ENCODE measurements at places on chromosomes 1 and 21.

GRCh38 chr1:91751275-91751674 is 134.7 kb downstream of the TGFBR3 start:
- DNase-seq = no peak

GRCh38 chr1:207885129-207886032 is 25.5 kb downstream of the CD34 start:
- peak; percentile 47 for DNase-seq

DNA sequence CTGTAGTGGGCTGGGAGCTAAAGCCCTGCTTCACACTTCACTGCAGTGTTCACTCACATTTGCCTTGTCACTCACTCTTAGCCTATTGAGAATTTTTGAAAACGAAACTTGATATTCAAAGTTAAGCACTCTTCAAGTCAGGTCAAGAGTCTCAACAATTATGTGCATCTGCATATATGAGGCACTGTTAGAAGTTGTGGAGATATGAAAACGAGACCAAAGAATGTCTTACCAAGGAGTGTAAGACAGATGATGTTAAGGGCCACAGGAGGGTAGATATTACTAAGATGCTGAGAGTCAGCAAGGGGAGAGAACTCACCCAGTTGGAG is 64.7 kb upstream of the GJA8 start:
- DNase-seq = no peak

GRCh38 chr1:2337081-2337480 is 54.3 kb downstream of the MORN1 start:
- DNase-seq = no peak

DNA sequence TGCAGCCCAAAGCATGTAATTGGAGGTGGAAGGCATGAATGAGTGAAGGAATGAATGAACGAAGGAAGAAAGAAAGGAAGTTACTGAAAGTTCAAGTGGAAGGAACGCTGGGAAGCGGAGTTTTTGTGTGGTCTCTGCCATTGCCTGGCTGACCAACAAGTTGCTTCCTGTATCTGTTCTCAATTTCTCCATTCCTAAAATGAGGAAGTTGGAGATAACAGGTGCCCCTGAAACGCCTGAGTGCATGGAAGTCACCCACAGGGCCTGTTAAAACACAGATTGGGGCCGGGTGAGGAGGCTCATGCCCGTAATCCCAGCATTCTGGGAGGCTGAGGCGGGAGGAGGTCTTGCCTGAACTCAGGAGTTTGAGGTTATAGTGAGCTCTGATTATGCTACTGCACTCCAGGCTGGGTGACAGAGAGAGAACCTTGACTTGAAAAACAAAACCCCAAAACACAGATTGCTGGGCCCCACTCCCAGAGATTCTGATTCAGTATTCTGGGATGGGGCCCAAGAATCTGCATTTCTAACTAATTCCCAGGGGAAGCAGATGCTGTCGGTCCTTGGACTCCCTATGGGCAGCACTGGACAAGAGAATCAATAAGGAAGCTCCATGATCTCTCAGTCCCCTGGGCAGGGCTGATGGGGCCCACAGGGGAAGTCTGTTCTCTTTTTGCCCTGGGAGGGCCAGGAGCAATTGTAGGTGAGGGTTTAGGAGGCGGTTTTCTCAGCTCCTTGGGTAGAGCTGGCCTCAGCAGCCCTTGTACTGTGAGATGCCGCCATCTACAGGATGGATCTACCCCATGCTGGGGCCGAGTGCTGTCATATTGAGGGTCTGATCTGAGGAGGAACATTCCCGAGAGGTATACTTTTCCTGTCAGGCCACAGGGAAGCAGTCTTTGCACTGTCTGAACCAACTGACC is 3.3 kb upstream of the CNR2 start:
- peak; percentile 7 for DNase-seq

GRCh38 chr1:21012937-21013336 is 163.8 kb downstream of the EIF4G3 start:
- no peak for DNase-seq

DNA sequence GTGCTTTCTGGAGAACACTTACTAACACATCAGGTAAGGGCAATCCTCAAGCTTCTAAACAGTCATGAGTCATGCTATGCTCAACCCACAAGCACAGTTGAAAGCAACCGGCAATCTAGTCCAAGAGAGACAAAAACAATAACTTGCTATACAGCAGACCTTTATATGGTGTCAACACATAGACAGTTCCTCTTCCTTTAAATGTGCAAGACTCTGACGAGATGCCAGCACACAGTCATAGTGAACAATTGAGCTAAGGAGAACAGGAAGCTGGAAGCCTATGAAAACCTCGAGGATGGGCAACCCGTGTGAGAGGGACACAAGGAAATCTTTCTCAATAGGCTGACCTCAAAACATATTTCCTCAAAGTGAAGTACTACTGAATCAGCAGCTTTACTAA is 5.3 kb downstream of the ADIPOR1 start:
- no peak for DNase-seq

DNA sequence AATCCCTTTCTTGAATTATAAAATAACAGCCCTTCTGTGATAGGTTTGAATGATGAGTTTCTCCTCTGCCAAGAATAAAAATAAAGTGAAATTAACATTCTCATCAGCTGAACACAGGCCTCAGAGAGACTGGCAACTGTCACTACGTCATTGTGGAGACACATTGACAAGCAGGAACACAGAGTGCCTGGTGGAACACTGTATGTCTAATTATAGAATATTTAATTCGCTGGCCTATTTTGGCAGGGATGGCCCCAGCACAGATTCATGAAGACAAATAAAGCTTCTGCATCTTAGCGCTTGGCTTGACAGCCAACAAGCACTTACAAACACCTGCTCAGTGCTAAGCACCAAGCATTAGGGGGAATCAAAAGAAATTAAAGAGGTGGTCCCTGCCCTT is 52.0 kb upstream of the SMYD2 start:
- no peak for DNase-seq

DNA sequence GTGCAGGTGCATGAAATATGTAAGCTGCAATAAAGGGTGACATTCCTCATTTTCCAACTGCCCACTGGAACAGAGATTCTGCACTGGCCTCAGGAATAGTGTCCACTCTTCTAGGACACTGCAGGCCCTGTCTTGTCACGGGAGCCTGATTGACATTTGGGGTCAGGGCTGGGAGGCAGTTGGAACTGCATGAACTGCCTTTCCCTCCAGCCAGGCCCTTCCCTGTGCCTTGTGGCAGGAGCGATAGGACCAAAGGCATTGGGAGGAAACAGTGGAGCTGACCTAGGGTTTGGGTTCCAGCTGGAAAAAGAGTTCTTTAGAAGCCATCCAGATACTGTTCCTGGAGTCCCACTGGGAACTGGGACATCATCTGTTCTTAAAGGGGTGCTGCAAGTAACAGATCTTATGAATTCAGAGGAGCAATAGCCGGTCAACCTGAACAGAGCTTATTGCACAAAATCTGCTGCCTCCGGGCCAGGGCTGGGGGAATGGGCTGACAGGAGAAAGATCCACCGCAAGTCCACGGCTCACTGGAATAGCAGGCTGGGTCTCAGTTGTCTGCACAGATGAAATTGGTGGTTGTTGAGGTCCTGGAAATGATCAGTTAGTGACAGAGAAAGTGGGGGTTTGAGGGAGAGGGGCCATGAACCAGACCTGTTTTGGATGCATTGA is 451.7 kb downstream of the CAMTA1 start:
- no peak for DNase-seq

- DNase-seq = no peak
Observed at GRCh38 chr1:215200121-215200520, 117.6 kb downstream of the KCNK2 start.

GRCh38 chr21:37208056-37208721 is 58.9 kb downstream of the VPS26C start:
- DNase-seq = no peak

DNA sequence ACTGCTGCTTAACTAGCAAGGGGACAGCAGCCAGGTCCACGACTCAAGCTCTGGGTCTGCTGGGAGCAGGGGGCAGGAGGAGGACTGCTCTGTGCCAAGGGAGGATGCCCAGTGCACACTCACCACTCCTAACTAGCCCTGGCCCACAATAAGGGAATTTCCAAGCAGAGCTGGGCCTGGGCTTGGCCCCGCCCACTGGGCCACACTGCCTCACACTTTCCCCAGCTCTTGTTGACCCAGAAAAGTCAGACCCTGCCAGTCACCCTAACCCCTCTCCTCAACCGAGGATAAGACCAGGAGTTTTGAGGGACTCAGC is 18.7 kb downstream of the SLC9A1 start:
- no peak for DNase-seq

DNA sequence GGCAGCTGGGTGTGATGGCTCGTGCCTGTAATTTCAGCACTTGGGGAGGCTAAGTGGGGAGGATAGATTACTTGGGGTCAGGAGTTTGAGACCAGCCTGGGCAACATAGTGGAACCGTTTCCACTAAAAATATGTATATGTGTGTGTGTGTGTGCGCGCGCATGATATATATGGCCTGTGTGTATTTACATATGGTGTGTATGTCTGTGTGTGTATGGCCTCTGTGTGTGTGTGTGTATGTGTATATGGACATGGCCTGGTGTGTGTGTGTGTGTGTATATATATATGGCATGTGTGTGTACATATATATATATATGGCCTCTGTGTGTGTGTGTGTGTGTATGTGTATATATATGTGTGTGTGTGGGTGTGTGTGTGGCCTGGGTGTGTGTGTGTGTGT is 16.0 kb upstream of the SLC2A7 start:
- DNase-seq = no peak

DNA sequence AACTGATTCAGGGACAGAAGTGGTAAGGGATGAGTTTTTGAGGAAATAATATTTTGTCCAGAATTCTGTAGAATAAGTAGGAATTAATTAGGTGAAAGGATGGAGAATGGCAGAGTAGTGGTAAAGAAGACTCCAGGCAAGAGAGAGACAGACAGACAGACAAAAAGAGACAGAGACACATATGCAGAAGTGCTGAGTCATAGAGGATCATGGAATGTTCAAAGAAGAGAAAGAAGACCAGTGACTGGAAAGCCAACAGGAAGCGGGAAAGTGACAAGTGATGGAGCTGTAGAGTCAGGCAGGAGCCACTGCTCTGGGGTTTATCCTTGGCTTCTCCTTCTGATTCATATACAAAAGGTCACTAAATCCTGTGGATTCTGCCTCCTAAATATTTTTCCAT is 85.9 kb downstream of the UROD start:
- DNase-seq = no peak

- no peak for DNase-seq
Observed at GRCh38 chr1:76690766-76691165, 176.5 kb upstream of the ST6GALNAC5 start.

GRCh38 chr1:17403081-17403480 is 31.1 kb downstream of the PADI6 start:
- no peak for DNase-seq

- no peak for DNase-seq
Observed at GRCh38 chr1:84202126-84202525, 58.1 kb downstream of the PRKACB start.

GRCh38 chr21:41435706-41436105 is 9.7 kb downstream of the MX1 start:
- no peak for DNase-seq

DNA sequence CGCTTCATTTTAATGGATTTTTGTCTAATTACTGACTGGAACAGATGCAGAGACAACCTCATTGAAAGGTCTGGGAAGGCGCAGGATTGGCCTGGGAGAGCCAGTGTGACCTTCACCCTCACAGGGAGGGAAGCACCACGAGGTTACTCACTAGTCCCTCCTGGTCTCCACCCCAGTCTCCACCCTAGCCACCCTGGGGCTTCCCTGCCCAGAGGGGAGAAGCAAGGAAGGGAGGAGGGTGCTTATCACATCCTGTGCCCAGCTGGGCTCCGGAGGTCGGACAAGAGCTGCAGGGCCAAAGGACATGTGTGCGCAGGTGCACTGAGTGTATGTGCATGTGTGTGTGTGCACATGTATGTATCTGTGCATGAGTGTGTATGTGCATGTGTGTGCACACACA is 220.1 kb upstream of the VAMP3 start:
- DNase-seq = no peak

DNA sequence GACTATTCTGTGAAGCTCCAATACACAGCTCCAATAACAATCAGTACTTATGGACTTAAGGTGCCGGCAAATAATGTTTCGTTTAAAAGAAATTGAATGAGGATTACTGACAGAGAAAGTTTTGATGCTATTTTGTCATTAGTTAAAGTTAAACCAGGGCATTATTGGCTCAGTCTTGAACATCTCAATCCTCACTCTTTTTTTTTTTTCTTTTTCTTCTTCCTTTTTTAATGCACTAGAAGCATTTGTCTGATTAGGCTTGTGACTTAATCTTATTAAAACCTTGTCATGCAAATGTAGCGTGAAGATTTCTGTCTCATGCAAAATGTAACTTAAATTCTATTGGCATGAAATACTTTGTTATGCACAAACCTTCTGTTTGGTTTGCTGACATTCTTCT is 346.8 kb upstream of the ADGRL2 start:
- no peak for DNase-seq

DNA sequence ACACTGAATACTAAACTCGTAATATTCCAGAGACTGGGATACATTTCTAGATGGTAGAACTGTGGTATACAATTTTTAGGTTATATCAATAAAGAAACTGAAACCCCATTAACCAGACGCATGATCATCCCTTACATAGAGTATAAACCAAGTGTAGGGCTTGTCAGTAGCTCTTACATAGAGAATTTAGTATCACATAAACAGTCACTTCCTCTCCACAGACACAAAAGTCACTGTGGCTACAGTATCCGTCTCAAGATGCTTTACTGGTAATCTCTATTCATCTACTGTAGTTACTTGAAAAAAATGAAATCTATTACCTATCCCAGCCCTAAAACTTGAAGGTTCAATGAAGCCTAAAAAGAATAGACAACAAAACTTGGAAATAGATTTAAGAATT is 252.3 kb upstream of the TMPRSS15 start:
- no peak for DNase-seq

GRCh38 chr1:190296453-190296852 is 181.2 kb downstream of the BRINP3 start:
- DNase-seq = no peak

GRCh38 chr1:181089017-181089675 is 646 bp downstream of the IER5 start:
- no peak for DNase-seq

- no peak for DNase-seq
Observed at GRCh38 chr1:198798923-198799386, 160.1 kb downstream of the PTPRC start.

GRCh38 chr1:101996825-101997465 is at the start of gene OLFM3:
OLFM3 (minus strand) TSS chr1:101996926.
- no peak for DNase-seq

GRCh38 chr1:107594536-107594935 is 370.4 kb downstream of the VAV3 start:
- DNase-seq = no peak

DNA sequence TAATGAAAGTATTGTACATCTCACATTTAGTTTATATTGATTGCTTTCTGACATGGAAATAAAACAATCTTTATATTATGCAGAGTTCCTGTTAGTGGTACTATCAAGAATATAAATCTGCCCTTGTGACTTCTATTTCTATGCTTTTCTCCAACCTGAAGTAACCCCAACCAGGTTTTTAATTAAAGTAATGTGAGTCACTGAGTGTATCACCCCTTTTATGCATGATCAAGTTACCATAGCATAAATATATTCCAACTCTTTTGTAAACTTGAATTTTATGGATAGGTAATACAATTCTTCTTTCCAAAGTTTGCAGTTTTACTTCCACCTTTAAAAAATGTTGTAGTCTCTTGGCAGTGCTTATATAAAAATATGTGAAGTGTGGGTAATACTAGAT is 532.3 kb downstream of the USP25 start:
- no peak for DNase-seq
